Stimulated activated CD4-positive, alpha-beta T cell treated with anti-CD3 and anti-CD28 coated beads, Interleukin-12 subunit alpha, Interleukin-12 subunit beta, amount 100 ng/mL, for 4 hours (primary cell): ENCODE measurements at places on chromosomes 2 and 18.

- no peak for DNase-seq
These were observed 1.6 kb downstream of the PLCL1 start for GRCh38 chr2:197805715-197806633.

GRCh38 chr2:23058435-23058834 lies 326.5 kb upstream of the KLHL29 start:
- DNase-seq: no peak

DNA sequence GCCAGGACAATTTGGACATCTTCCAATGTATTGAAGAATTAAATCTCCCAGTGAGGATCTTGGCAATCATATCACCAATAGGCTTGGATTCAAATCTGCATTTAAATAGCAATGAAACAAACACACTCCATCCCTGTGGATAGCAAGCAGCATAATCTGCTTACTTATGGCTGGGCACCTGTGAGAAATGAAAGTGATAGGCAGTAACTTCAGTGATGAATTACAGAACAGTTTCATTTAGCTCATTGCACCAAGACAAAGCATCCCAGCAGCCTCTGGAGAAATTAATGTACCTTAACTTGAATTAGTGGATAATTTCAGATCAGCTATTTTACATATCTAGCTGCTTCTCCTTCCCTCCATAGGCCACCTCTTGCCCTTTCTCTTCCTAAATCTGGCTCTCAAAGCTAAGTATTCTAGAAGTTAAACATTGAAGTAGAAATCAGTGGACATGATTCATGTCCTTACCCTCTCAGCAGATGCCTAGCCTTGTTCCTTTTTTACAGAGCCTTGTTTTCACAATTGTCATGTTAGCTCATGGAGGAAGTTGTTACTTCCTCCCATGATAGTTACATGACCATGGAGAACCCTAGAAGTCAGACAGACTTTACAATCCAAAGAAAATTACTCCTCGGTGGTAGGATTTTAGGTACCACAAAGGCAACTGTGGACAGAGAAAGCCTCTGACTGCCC lies 88.5 kb upstream of the TACR1 start:
- DNase-seq: no peak

DNA sequence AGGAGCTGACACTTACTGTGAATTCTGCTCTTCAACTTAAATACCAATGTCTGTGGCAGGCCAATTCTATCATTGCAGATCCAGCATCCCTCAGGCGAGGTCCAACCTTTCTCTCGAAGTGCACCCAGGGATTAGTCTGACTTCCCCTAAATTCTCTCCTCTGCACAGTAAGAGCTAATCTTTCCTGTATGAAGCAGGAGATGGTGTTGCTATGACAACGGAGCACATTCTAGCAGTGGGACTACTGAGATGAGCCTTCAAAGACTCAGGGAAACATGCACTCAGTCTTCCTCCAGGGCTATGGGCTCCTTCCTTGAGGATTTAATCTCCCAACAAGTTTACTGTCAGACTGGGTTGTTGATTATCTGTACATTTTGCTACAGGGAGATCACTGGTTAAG lies 176.3 kb downstream of the NOL4 start:
- no peak for DNase-seq

DNA sequence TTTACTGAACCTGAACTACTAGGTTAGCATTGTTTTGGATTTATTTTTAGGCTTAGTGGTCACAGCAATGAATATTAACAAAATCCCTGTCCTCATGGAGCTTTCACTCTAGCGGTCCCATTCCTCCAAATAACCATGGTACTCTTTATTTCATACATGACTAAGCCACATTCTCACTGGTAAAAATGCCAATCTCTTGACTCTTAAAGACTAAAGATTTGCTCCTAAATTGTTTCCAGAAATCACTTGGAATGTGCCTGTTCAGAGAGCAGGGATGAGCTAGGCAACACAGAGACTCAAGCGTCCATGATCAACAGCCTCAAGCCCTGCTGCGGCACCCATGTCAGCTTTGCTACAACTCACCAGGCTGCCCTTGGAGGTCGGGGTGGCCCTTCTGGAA lies 13.5 kb downstream of the LMAN1 start:
- DNase-seq: no peak

DNA sequence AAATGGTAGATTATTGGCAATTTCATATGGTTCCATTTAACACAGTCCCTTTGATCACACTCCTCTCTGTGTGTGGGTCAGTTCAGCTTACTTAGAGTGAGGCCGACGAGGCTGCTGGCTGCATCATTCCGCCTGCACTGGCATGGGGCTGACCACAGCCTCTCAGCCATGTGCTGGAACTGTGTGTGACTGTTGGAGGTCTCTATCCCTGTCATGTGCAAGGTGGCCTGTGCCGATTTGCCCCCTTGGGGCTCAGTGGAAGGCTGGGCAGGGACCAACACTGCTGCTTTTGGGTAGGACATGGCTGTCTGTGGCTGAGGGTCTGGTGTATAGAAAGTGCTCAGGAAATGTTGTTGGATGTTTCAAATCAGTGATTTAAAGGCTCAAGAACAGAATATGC lies 454.0 kb upstream of the HS6ST1 start:
- DNase-seq: no peak

DNA sequence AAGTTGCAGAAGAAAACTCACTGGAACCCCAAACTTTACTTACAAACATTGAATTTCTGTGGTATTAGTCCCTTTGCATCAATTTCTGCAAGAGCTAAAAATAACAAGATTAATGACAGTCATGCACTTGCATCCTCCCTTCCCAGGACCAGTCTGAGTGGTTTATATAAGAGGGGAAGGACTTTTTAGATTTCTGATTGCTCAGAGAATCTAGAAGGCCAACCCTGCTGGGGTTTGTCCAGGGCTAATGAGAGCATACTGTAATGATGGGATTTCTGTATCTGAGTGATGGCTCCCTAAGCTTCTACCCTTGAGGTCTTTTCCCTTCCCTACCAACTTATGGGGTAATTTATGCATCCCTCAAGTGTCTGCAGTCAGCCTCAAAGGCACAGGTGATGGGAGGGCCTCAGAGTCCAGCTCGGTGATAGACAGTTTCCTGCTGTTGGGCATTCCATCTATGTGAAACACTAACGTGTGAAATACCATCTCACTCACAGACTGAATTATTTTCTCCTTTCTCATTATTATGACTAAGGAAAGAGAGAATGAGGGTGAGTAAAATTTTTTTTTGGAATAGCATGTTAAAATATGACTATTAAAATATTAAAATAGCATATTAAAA lies 556.3 kb downstream of the RIT2 start:
- no peak for DNase-seq

DNA sequence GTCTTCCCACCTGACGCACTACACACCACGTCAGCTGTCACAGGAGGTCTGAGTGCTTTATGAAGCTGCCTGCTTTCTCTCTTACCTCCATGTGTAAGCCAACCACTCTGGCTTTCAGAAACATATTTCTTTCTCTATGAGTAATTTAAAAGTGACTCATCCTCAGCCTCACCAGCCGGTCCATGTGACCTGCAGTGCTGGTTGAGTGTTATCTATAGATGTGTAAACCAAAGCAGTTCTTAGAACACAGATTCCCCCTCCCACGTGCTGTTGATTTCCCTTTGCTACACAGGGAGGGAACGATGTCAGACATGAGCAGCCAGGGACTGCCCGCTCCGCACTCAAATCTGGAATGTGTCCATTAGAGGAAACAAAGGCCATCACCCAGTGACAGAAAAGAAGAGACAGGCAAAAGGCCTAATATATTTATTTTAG lies 157.8 kb downstream of the BCL2 start:
- DNase-seq: peak; percentile 66

- DNase-seq: no peak
These were observed 64.4 kb downstream of the IKZF2 start for GRCh38 chr2:213087040-213087439.

DNA sequence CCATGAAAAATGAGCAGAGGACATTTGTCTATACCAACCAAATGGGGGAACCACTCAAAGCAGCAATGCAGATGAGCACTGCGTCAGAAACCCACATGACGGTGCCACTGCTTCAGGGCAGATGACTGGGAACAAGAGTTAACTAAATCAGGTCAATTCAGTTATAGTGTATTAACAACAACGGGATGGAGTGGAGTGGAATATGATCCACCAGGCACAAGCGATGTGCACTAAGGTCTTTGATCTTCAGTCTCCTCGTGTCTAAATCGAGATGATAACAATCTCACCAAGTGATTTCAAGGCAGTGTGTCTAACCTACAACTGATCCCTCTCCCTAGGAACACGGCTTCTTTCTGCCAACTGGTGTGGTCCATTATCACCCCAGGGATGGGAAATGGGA lies 269.0 kb downstream of the RAD51AP2 start:
- no peak for DNase-seq
